ENCODE measurements at places on chromosomes 2 and 18.

DNA sequence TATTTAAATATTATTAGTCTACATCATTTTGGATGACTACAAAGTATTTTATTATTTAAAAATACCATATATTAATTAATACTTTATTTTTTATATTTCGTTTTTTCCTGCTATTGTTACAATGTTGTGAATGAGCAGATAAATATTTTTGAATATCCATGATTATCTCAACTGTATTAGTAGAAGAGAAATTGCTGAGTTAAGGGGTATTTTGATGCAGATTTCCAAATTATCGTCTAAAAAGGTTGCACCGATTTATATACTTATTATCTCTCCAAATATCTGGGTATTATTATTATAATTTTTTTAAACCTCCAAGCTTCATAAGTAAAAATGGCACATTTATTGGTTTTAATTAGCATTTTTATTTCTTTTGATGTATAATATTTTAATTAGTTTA lies 8.9 kb upstream of the IL1RL1 start:
- DNase-seq = no peak

GRCh38 chr18:67919316-67919715 lies 402.8 kb upstream of the DSEL start:
- no peak for DNase-seq

- no peak for DNase-seq
These were observed 202.9 kb downstream of the ARL4C start for GRCh38 chr2:234293973-234294372.

DNA sequence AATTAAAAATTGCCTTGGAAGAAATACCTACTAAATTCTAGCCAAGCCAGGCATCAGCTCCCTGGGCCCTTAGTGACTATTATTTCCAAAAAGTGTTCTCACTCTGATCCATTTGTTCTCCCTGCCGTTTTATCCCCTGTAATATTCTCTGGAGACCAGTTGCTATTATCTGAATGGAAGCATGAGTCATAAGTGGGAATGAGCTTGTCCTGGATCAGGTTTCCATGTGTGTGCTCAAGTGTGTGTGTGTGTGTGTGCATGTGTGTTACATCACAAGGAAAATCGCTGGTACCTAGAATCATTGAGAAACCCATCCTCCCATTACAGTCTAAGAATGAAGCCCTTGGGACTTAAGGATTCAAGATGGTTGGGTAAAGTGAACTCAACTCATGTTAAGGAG lies 130.3 kb upstream of the CXCR4 start:
- no peak for DNase-seq

DNA sequence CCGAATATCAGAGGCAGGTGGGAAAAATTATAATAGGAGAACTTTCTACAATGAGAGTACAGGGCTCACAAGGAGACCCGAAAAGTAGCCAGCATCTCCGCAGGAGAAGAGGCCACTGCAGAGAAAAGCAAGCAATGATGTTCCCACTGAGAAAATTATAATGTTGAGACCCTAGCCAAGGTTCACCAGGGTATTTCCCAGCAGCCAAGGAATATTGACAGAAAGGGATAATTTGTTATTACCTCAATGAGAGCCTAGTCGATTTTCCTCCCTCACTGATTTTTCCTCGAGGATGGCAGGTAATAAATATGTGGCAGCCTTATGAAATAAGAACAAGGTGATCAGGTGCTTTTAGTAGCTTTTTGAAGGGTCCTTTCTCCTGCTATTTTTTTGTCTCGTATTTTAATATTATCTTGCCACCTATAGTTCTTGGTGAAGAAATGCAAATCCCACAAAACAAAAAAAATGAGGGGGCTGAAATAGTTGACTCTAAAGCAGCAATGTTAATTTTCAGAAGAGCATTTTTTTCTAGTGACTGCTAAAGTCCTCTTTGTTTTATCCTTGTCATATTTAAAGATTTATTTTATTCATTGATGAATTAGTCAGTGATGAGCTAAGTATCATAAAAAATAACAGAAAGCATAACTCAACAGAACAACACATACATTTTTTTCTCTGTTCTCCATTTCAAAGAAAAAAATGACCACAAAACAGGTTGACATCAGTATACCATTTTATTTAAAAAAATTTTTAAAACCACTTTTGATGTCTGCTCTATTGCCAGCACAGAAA lies 215.4 kb downstream of the KCNE4 start:
- DNase-seq = no peak

GRCh38 chr2:5798084-5798483 lies 105.9 kb downstream of the SOX11 start:
- no peak for DNase-seq

- no peak for DNase-seq
These were observed 3.9 kb upstream of the SRBD1 start for GRCh38 chr2:45614871-45615415.

GRCh38 chr18:58892488-58892887 lies 27.8 kb downstream of the ZNF532 start:
- no peak for DNase-seq

DNA sequence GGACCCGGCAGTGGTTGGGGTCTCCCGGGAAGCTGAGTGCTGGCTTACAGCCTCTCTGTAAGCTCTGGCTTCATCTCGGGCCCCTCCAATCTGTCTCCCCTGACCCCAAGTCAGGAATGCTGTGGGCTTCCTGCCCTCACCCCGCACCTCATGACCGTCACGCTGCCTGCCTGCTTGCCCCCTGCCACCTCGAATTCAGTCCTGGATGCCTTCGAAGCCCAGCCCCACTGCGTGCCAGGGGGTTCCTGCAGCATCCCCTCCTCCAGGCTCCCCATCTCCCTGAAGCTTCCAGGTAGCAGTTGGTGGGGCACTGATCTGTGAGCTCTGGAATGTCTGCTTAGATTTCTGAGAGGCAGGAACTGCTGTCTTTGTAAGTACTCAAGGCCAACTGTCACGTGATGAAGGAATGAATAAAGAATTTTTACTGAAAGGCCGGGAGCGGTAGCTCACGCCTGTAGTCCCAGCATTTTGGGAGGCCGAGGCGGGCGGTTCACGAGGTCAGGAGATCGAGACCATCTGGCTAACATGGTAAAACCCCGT lies 6.5 kb downstream of the CLHC1 start:
- DNase-seq = no peak

DNA sequence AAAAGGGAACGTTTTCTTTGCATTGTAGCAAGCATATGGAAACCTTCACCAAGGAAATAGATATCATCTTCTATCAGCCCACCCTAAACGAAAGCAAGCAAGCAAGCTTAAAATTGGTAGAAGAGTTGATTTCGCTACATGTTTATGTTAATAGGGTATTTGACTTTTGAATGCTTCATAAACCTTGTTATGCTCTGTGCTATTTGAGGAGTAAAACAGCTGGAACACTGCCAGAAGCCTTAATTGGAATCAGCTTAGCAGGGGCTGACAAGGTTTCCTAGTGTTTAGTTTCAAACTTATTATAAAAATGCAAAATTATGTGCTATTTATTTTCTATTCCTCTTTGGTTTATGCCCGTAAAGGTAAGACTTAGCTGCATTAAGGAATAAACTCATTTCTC lies 70.6 kb upstream of the LINC00305 start:
- no peak for DNase-seq

DNA sequence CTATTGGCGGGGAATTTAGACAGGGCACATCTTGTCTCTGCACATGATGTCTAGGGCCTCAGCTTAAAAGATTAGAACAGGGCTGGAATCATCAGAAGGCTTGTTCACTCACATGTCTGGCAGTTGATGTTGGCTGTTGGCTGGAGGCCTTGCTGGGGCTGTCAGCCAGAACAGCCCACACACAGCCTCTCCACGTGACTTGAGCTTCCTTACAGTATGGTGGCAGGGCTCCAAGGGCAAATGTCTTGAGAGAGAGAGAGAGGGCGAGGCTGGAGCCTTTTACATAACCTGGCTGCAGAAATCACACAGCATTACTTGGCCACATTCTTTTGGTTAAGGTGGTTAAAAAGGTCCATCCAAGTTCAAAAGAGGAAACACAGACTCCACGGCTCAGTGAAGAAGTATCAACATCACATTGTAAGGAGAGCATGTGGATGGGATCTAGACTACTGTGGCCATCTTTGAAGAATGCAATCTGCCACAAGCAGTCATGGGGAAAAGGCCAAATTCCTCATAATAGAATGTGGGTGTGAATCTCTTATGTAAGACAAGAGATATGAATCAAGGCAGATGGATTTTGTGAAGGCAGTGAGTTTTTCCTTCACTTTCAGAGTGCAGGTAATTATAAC lies 30.4 kb downstream of the SRSF7 start:
- peak; percentile 40 for DNase-seq

DNA sequence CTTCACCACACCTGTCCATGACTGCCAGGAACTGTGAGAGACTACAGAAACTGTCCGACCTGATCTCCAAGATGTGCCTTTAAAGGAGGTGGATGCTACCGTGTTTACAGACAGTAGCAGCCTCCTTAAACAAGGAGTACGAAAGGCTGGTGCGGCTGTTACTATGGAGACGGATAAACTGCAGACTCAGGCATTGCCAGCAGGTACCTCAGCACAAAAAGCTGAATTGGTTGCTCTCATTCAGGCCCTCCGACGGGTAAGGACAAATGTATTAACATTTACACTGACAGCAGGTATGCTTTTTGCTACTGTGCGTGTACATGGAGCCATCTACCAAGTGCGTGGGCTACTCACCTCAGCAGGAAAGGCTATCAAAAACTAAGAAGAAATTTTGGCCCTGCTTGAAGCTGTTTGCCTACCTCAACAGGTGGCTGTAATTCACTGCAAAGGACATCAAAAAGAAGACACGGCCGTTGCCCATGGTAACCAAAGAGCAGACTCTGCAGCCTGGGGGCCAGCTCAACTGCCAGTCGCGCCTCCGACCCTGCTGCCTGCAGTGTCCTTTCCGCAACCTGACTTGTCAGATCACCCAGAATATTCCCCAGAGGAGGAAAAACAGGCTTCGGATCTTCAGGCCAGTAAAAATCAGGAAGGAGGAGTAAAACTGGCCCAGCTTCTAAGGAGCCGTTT lies 30.9 kb downstream of the SKA1 start:
- DNase-seq = no peak

DNA sequence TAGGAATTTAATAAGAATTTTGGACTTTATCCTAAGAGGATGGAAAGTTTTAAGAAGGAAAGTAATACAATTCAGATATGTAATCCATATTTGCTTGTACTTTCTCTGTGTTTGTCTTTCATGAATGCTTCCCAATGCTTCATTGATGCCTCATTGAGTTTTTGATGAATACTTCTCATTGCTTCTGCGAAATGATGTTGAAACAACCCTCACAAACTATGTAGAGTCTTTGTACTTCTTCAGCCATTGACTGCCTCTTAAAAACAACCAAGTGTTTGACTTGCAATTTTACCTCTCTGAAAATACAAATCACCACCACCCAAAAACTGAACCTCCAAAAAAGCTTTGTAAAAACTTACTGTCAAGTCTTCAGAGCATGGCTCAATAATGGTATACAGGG lies 424.1 kb downstream of the ERBB4 start:
- DNase-seq = no peak

DNA sequence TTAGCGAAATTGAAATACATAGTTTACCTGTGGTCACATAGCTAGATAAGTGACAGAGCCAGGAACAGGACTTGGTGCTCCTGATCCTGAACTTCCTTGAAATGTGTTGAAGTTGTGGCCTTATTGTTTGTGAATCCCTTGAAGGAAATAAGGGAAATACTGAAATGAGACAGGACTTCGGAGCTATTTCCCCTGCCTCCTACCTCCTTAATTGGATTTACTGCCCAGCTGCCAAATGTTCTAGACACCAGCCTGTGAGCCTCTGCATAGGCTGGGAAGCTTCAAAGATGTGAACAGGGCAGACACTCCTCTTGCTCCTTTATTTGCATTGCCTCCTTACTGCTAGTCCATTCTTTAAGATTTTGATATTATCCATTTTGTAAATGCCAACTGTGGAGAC lies 135.2 kb downstream of the PRPF40A start:
- no peak for DNase-seq

DNA sequence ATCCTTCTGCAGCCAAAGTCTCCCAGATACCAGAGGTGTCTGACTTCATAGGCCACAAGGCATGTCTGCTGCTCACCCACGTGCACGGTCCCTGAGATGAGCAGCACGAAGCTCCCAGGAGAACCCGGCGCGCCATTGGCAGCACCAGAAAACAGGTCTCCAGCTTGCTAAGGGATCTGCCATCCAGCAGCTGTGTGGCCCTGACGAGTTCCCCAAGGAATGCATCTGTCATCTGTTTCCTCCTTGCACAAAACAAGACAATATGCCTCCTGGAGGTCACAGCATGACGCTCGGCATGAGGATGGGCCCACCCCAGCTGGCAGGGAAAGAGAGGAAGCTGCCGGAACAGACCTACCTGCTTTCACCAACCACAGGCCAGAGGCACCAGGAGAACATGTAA lies 29.2 kb downstream of the HS6ST1 start:
- no peak for DNase-seq

GRCh38 chr18:2400701-2401196 lies 170.6 kb downstream of the METTL4 start:
- no peak for DNase-seq

DNA sequence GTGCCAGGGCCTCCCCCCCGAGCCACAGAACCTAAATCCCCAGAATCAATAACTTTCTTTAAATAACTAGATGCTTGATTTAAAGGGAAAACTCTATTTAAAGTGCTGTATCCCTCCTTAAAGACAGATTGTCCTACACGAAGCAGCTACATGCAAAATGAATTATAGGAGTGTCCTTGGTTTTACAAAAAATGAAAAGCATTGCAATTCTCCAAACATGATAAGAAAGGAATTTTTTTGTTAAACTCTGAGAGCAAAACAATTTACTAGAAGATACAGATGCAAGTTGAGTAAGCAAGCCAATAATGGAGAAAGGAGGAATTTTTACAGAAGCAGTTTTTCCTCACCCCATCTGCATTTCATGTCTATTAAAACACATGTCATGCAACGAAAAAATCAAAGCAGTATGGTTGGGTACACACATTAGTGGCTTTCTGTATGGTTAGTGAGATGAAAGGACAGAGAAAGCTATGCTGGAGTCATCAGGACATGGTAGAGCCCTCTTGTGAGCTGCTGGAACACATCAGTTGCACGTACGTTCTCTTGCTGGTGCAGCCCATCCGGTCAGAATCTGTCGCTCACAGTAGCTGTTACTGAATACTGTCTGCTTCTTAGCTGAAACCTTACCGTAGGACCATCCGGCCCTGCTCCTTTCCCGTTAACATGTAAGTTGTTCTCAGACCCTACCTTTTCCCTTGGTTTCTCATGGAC lies 25.9 kb upstream of the STEAP3 start:
- no peak for DNase-seq

GRCh38 chr18:51867767-51868166 lies 472.2 kb upstream of the DCC start:
- no peak for DNase-seq

DNA sequence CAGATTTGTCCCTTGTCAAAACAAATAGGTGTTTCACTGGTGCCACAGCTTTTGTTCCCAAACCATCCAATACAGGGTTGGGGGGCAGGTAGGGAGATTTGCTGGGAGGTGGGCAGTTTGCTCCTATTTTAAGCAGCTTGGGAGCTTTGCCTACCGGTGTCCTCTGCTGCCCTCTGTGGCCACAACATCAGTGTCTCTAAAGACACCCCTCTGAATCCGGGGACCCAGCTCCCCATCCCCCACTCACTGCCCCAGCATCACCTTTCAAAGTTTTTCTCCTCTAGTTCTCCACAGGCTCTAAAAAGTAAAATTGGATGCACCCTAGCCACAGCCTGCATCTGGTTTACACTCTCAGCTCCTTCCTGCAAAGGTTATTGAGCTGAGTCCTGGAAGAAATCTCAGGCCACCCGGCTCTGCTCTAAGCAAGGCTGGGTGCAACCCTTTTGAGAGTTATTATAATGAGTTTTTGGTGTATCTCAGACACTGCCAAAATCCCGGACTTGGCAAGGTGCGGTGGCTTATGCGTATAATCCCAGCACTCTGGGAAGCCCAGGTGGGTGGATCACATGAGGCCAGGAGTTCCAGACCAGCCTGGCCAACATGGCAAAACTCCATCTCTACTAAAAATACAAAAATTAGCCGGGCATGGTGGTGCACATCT lies 2.9 kb upstream of the EPAS1 start:
- no peak for DNase-seq

All from GM12878 (cell line).